ENCODE measurements at places on chromosomes 1 and 21.

DNA sequence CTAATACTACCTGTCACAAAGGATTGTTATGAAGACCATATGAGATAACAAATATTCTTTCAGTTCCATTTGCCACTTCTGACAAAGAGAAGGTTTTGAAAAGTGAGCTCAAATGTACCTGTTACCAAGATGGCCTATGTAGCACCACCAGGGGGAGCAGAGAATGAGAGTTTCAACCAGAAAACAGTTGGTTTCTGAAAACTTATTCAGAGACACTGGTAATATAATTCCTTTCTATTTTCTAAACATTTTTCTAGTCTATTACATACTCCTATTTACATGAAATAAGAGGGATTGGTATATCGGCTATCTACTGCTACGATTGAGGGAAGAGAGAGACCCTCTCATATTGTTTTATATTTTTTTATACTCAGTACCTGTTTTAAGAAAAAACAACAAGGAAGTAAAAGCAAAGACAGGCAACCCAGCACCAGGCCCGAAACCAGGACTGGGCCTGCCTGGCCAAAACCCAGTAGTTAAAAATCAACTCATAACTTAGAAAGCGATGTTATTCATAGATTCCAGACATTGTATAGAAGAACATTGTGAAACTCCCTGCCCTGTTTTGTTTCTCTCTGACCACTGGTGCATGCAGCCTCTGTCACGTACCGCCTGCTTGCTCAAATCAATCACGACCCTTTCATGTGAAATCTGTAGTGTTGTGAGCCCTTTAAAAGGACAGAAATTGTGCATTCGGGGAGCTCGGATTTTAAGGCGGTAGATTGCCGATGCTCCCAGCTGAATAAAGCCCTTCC lies 48.3 kb downstream of the IL23R start:
- peak; percentile 28 for DNase-seq

DNA sequence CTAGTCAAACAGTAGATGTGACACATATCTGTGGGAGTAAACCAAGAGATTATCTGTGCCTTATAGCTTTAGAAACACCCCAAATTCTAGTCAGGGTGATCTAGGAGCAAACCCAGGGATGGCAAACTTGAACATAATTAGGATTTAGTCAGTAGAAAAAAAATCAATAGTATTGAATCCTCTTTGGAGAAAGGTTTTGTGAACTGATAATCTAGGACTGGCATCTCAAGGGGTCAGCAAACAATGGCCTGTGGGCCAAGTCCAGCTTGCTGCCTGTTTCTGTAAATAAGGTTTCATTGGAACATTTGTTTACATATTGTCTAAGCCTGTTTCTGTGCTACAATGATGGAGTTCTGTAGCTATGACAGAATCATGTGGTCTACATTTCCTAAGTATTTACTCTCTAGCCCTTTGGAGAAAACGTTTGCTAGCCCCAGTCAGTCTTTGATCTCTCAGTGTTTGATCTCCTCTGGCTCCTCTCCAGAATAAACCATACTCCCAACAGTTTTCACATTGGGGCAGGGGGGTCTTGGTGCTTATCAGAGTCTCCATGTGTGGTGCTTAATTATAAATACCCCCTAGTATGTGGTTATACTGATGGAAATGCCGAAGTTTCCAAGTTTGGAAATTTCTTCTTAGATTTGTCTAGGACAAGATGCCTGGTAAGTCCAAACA lies 385.8 kb downstream of the NTNG1 start:
- no peak for DNase-seq

DNA sequence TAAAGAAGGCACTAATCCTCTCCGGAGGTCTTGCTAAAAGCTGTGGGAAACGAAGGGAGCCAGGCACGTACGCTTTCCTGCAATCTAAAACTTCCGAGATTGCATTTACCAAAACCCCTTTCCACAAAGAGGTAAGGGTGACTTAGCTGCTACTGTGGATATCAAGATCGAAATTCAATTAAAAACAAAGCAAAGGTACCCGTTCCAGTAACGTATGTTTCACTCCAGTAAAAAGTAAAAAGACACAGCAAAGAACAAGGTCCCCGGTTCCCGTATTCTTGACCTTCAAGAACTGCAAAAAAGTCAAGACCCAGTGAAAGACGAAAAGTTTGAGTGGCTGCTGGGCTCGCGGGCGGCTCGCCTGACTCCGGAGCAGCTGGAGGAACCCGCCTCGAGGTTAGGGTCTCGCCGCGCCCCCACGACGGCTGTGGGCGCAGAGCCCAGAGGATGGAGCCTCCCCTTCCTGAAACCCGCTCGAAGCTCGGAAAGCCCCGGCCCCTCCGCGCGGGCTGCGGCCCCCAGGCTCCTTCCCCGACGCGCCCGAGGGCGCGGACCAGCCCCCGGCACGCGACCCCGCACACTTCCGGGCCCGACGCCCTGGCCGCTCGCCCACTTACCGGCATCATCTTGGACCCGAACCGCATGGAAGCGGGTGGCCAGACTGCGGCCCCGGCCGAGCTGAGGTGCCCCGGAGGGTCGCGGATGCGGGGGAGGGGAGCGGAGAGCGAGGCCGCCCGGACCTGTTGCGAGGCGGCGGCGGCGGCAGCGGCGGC lies 524 bp downstream of the TP53BP2 start:
- DNase-seq: peak; percentile 27

- DNase-seq: no peak
These were observed 5.4 kb downstream of the FOXO6 start for GRCh38 chr1:41366455-41367287.

- DNase-seq: no peak
These were observed 226.1 kb downstream of the RGS7 start for GRCh38 chr1:241130881-241131280.

GRCh38 chr1:101849356-101849755 lies 147.4 kb downstream of the OLFM3 start:
- DNase-seq: no peak

GRCh38 chr1:201481004-201481380 lies 12.0 kb upstream of the PHLDA3 start:
- no peak for DNase-seq

- DNase-seq: no peak
These were observed 9.8 kb downstream of the ADAMTS4 start for GRCh38 chr1:161189036-161189435.

Data from NT2/D1 (cell line).